ENCODE measurements at places on chromosomes 13 and 19.
A peak's percentile ranks its signal among the peaks of the same experiment; 100 is the strongest.

- DNase-seq: no peak
These were observed 41.8 kb downstream of the EFNB2 start for GRCh38 chr13:106493533-106494220.

DNA sequence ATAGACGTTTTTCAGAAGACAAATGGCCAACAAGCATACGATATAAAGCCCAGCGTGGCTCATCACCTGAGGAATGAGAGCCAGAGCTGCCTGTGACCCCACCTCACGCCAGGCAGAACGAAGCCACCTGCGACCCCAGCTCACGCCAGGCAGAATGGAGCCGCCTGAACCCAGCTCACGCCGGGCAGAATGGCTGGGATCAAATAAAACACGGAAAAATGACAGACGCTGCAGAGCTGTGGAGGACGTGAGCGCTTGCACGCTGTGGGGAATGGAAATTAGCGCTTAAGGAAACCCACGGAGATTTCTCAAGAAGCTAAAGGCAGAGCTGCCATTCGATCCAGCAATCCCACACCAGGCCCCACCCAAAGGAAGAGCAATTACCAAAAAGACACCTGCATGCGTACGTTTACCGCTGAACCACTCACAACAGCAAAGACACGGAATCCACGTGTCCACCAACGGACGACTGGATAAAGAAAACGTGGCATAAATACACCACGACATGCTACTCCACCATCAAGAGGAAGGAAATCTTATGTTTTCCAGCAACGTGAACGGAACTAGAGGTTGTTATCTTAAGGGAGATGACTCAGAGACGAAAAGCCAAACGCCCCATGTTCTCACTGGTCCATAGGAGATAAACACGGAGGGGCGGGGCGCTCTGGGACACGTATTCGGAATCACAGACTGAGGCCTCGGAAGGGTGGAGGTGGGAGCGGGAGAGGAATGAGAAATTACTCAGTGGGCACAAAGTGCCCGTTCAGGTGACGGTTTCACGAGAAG lies 30.7 kb upstream of the C13orf46 start:
- no peak for DNase-seq

- peak; percentile 32 for DNase-seq
These were observed 686 bp downstream of the LENG8 start for GRCh38 chr19:54449701-54450069.

DNA sequence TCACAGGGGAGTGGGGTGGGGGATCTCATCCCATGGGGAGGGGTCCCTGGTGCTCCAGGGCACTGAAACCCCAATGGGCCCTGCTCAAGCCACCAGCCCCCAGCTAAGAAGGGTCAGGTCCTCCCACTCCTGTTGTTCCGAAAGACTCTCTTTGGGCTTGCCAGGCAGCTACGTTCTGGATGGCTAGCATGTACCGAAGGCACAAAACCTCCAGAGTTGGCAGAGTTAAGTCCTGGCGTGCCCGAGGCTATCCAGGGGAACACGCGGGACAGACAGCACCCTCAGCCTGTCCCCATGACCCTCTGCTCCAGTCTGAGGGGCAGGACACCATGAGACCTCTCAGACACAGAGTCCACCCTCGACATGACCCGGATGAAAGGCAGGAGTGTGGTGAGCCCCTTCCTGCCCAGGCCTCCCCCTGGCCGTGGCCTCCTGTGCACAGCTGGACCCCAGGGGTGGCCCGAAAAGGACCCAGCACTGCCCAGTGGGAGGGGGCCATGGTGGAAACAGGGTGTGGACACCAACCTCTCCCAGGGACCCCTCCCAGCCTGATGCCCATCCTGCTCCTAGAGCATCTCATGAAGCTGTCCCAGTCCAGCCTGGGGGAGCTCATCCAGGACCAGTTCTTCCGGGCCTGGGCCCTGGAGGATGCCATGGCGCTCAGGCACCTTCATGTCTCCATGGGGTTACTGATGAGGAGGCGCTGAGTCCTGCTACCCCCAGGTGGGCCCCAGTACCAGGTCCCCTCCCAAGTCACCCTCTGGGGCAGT lies 53.0 kb upstream of the TPM4 start:
- DNase-seq: no peak

DNA sequence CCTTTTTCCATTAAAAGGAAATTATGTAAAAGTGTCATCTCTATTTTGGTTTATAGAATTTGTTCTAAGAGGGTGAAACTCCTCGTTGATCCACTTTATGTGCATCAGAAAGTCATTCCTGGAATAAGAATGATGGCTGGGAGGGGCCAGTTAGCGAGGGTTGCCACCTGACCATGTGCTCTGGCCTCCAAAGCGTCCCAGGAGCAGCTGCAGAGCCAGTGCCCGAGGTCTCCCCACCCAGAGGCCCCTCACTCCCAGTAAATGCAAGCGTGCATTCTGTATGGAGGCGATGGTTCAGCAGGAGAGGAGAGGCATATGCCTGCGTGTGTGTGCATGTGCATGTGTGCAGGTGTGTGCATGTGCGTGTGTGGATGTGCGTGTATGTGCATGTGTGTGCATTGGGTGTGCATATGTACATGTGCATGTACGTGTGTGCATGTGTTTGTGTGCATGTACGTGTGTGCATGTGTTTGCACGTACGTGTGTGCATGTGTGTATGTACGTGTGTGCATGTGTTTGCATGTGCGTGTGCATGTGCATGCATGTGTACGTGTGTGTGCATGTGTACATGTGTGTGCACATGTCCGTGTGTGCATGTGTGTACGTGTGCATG lies 345.8 kb downstream of the TEX29 start:
- DNase-seq: no peak

- DNase-seq: peak; percentile 17
These were observed 37.7 kb upstream of the PDCD5 start for GRCh38 chr19:32543115-32543900.

GRCh38 chr13:80070024-80070703 lies 270.8 kb downstream of the SPRY2 start:
- DNase-seq: no peak

DNA sequence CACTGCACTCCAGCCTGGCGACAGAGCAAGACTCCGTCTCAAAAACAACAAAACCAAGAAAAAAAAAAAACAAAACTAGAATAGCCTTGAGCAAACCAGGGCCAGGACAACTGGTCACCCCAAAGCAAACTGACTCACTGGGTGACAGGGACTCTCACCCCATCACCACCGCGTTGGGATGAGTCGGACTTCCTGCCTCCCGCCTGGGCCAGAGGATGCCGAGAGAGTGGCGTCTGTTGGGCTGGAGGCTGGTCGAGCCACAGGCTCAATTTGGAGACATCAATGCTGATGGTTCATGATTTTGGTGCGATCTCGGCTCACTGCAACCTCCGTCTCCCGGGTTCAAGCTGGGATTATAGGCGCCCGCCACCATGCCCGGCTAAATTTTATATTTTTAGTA lies 11.6 kb downstream of the TMPRSS9 start:
- peak; percentile 21 for DNase-seq

DNA sequence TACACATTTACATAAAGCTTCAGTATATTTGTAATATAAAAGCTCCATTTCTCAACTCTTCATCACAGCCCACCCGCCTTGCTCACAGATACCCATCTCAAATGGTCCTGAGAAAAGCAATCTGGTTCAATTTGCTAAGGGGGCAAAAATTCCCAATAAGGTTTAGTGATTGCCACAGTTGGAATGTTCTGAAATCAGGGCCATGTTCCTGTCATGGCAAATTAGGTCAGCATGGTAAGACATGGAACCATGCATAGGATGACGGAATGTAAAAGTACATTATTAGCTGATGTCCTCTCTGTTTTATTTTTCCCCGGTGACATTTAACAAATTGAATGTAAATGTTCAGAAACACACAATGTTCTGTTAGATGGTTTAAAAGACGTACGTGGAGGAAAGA lies 274.3 kb downstream of the MZT1 start:
- no peak for DNase-seq

GRCh38 chr19:29329460-29330134 lies 116.6 kb upstream of the UQCRFS1 start:
- no peak for DNase-seq

DNA sequence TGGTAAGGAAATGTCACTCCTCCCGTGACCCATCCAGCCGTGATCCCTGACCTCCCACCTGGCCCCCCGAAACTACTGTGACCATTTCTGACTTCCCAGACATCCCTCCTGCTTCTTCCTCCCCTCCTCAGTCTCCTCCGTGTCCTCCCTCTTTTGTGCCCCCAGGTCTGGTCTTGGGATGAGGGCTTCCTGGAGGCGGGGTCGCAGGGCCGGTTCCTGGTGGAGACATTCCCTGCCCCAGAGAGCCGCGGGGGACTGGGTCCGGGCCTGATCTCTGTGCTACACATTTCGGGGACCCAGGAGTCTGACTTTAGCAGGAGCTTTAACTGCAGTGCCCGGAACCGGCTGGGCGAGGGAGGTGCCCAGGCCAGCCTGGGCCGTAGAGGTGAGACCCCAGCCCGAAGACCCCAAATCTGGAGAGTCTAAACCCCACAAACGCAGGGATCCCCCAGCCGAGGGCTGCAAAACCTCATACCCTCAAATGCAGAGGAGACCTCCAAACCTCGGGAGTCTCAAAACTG lies 5.0 kb downstream of the KIRREL2 start:
- DNase-seq: no peak

GRCh38 chr13:40776681-40777165 lies 5.7 kb upstream of the MRPS31 start:
- peak; percentile 53 for DNase-seq

- no peak for DNase-seq
These were observed 27.9 kb downstream of the SIGLEC5 start for GRCh38 chr19:51602189-51602854.

- peak; percentile 99 for DNase-seq
These were observed 1.3 kb downstream of the HMG20B start for GRCh38 chr19:3573858-3574637.

DNA sequence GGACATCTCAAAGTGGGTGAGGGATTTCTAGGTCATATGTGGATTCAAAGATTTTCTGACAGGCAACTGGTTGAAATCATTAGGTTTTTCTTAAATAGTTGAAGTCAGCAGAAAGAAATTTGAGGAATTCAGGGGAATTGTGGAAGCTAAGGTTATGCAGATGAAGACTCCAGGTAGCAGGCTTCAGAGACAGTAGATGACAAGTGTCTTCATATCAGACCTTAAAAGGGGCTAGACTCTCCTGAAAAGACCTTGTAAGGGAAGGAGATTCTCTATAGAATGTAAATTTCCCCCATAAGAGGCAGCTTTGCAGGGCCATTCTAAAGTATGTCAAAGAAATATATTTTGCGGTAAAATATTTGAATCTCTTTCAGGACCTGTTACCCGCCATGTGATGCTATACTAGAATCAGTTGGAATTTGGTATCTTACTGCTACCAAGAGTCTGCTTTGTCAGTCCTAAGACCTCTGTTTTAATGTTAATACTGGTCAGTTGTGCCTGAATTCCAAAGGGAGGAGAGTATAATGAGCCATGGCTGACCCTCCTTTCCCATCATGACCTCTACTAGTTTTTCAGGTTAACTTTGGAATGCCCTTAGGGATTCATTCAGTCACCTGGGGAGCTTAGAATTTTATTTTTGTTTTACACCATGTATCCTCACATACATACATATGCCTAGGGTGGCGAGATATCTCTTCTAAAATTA lies 1115.5 kb upstream of the SLC10A2 start:
- DNase-seq: no peak

DNA sequence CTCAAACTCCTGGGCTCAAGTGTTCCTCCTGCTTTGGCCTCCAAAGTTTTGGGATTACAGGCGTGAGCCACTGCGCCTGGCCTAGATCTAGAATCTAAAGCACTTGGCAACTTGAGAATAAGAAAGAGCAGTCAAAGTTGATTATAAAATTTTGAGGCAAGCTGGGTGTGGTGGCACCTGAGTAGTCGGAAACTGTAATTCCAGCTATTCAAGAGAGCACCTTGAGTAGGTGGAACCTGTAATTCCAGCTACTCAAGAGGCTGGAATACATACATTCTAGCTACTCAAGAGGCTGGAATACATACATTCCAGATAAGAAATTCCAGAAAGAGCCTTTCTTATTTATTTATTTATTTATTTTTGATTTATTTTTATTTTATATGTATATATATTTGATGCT lies 8.3 kb upstream of the NAA16 start:
- peak; percentile 47 for DNase-seq

- no peak for DNase-seq
These were observed 1518.3 kb upstream of the SLC10A2 start for GRCh38 chr13:104584481-104584880.

DNA sequence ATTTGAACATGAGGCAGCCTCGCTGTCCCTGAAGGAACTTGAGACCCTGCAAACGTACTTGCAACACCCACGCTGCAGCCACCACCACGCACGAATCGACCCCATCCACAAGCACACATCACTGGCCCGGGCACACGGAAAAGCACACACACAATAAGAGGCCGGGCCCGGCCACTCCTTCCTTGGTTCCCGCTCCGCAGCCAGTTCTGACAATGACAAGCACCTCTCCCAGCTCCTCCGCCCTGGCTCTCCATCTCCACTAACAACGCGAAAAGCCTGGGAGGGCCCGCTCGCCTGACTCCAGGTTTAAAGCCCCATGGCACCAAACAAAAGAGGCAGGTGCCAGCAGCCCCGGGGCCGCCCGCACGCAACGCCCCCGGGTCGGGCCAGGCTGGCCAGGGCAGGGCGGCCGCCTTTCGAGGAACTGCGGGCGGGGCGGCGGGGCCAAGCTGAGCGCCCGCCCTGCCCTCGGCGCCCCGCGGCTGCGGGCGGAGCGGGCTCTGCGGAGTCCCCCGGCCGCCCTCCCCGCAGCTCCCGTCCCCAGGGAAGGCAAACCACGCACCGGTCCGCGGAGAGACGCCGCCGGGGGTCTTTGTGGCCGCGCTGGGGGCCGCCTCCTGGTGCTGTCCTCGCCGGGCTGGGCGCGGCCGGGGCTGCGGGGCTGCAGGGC lies 495 bp downstream of the DCLK1 start:
- peak; percentile 16 for DNase-seq

DNA sequence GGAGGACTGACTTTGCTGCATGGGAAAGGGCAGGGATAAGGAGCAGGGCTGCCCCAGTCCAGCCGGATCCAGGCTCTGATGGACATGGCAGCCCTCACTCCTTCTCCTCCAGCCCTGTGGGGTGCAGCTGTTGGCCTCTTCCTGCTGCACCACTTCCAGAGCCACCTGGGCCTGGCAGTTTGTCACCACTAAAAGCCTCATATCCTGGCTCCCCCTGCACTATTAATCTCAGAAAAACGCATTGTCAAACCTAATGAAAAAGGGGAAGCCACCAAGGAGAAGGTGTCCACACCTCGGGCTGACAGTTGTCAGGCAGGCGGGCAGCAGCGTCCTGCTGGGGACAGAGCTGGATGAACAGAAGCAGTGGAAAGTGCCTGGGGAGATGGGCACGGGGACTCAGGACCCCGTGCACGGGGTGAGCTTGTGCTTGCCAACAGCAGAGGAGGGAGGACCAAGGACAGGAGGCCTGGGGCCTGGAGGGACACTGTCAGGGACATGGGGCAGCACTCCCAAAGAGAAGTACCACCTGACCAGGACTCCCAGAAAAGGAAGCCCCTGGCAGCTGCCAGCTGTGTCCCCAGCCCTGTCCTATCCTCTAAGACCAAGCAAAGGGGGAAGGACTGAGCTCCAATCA lies 151.1 kb upstream of the TSHZ3 start:
- no peak for DNase-seq

DNA sequence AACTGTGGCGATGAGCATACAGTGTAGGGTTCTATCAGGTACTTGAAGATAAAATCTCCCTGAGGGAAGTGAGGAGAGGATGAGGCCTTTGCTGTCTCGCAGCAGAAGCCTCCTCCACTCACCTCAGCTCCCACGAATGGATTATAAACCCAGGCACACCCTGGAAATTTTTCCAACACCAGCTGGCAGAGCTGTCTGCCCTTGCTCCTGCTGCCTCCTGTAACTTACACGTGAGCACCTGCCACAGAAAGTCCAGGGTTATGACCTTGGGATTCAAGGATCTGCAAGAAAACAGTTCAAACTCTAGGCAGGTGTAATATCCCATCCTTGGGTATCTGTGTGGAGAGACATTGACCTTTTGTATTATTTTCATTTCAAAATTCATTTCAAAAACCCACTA lies 70.9 kb upstream of the MYO16 start:
- no peak for DNase-seq
